ENCODE measurements at places on chromosomes 2 and 18. TPM values are rescaled to one million over a fixed set of nuclear protein-coding genes. Genes with fewer than 3 reads are reported as not detected.

SLC35G4 gene
- not detected for total RNA-seq

MLPH gene
- 111 TPM for total RNA-seq

CYP26B1 gene
- total RNA-seq, result 1.9 TPM

TGFA gene
- total RNA-seq, result 25.8 TPM

- DNase-seq, result no peak
- no peak overlapping the region for H3K27ac ChIP-seq
- H3K27me3 ChIP-seq, result no peaks in the 10 kb centered on the region
- H3K4me1 ChIP-seq, result no peaks in the 10 kb centered on the region
- H3K4me3 ChIP-seq, result no peak overlapping the region
These were observed 1149.1 kb upstream of the NRXN1 start for GRCh38 chr2:52181080-52181479.

DNA sequence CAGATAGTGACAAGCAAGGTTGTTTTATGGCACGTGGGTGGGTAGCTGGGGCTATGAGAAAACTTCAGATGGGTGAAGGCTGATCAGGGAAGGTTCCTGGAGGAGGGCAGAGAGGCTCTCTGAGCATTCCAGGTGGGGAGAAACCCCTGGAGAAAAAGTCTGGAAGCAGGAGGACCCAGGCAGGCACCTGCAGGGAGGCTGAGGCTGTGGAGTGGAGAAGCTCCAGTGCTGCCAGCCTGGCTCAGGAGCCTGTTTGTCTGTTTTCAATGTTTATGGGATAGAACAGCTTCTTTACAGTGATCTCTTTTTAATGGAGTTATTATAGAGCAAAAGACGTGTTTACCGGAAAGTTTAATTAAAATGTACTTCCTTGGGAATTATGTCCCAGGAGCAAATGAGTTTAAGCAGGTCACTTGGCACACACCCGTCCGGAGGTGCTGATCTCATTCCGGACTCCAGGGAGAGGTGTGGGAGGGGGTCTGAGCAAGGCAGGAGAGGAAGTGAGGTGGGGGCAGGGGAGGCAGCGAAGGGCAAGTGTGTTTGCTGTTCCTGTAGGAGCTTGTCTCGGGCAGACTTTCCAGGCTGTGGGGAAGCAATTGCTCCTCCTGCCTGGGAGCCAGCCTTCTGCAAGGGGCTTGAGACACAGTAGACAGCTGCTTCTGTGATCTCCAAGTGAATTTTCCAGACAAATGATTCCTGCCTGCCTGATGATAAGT lies 239.5 kb downstream of the MYCN start:
- no peak for DNase-seq
- no peak overlapping the region for H3K4me3 ChIP-seq
- H3K27ac ChIP-seq, result no peak overlapping the region
- H3K27me3 ChIP-seq, result no peaks in the 10 kb centered on the region

DNA sequence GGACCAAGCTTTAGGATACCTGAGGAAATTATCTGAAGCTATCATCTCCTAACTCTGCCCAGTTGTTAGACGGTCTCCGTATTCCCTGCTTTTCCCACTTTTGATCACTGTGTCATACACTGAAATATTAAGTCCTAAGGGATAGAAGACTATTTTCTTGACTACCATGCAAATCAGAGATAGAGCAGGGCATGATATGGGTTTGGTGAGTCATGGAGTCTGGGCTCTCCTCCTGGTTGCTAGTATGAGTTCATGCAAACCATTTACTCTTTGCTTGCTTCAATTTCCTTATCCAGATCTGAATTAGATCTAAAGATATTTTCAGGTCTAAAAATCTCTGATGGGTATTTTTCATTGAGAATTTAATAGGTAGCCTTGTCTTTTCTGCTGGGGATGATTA lies 55.0 kb downstream of the EHBP1 start:
- no peaks in the 10 kb centered on the region for H3K4me1 ChIP-seq
- DNase-seq, result no peak
- H3K27me3 ChIP-seq, result no peaks in the 10 kb centered on the region
- no peak overlapping the region for H3K4me3 ChIP-seq
- H3K36me3 ChIP-seq, result no peaks in the 10 kb centered on the region

DNA sequence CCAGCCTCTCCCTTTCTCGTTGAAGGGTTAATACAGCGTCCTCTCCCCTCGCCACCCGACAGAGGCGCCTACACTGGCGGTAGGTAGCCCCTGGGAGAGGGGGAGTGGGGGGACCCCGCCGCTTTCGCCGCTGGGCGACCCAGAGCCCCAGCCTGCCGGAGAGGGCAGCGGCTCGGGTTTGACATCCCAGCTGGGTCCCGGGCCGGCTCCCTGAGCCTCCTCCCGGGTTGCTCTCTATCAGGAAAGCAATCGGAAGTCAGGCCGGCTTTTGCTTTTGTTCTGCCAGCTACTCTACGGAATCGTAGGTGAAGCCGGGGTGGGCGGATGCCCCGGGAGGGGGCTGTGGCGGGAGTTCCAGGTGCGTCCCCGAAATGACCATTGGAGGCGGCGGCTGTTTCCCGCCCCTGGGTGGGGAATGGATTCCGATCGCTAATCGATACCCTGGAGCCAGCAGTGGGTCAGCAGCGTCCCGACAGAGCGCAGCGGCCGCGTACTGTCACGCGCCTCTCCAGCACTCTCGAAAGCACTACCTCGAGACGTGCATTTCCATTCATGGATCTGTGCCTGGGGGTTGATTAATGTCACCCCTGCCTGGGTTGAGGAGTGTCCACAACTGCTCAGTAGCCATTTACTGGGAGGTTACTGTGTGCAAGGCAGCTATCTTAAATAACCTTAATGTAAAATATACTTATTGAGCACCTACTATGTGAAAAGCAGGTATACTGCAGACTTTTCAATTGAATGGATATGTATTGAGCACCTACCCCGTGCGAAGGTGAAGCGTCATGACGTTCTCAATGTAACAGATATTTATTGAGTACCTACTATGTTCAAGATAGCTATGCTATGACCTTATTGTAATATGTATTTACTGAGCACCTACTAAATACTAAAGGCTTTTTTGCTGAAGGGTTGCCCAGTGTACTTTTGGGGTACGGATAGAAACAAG lies 1.1 kb downstream of the MAPK4 start:
- no peak for DNase-seq
- peaks cover 44% of the 10 kb centered on the region for H3K27me3 ChIP-seq
- H3K27ac ChIP-seq, result no peak overlapping the region
- peak overlapping the region; percentile 53 for H3K4me3 ChIP-seq
- no peaks in the 10 kb centered on the region for H3K36me3 ChIP-seq

GRCh38 chr18:10329101-10329500 lies 125.3 kb upstream of the APCDD1 start:
- no peaks in the 10 kb centered on the region for H3K4me1 ChIP-seq
- no peak overlapping the region for H3K4me3 ChIP-seq

DNA sequence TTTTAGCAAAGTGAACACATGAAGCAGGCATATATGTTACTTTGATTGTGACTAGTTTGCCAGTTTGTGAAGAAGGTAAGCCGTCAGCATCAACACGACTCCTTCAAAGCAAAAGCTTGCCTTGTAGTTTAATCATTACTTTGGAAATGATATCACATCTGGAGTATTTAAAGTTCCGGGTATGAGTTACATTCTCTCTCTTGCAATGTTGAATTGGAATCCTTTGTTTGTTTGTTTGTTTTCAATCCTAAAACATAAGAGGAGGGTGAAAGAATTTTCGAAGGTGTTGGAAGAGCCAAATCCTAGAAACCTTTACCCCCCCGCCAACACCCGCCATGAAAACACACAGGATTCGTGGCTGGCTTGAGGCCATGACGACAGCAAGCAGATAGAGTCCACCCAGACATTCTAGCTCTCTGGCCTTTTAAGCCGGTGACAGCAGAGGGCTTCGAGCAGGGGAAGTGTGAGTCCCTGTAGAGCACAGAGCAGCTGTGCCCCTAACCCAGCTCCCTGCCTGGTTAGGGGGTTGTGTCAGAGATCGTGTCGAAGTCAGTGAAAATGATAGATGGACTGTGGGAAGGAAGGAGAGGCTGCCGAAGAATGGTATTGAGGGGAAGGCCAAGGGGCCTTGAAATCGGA lies 103.8 kb upstream of the SMIM21 start:
- H3K27me3 ChIP-seq, result no peaks in the 10 kb centered on the region
- no peak for DNase-seq
- no peaks in the 10 kb centered on the region for H3K36me3 ChIP-seq
- H3K4me1 ChIP-seq, result no peaks in the 10 kb centered on the region
- H3K27ac ChIP-seq, result no peak overlapping the region
- H3K4me3 ChIP-seq, result no peak overlapping the region

DNA sequence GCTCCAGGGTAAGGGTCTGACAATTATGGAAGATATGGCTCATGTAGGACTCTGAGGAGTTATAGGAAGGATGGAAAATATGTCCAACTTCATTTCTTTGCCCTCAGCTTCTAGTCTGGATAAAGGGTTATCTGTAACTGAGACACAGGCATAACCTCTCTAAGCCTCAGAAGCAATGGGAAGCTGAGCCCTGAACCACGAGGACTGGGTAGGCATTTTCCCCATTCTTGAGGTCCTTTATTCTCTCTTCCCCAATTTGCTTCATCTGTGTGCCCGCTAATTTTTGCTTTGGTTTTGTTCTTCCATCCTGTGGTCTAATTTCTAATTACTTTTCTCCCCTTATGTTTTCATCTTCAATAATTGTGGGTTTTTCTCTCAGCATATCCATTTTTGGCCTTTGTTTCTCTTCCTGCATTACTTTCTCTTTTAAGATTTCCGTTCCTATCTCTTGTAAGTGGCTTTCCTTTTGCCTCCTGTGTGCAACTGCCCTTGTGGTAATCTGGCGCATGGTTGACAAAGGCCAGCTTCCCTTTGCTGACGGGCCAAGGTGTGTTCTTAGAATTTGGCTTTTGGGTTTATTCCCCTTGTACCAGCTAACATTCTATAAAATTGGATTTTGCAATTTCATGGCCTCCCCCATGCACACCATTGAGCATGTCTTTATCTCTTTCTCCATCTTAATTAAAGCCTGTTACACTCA lies 343.8 kb downstream of the TXNL1 start:
- DNase-seq, result no peak
- H3K27ac ChIP-seq, result no peak overlapping the region
- H3K4me3 ChIP-seq, result no peak overlapping the region
- no peaks in the 10 kb centered on the region for H3K36me3 ChIP-seq
- H3K27me3 ChIP-seq, result no peaks in the 10 kb centered on the region

DNA sequence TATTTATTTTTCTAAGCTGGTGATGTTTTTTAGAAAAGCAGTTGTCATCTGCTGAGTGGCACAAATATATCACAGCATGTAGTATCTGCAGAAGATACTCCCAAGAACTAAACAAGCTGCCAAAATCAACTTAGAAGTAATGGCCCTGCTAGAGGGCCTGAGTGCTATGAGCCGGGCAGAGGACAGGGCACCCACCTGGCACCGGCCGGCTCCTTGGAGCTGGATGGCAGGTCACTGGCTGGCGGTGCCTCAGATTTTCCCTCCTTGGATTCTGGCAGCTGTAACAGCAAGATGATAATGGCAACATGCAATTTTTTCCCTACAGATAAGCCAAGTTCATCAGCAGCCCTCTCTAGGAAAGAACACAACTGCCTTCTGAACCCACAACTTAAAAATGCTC lies 79.7 kb downstream of the EMILIN2 start:
- H3K27ac ChIP-seq, result no peak overlapping the region
- H3K4me3 ChIP-seq, result no peak overlapping the region
- no peaks in the 10 kb centered on the region for H3K27me3 ChIP-seq
- peaks cover 29% of the 10 kb centered on the region for H3K36me3 ChIP-seq

- no peaks in the 10 kb centered on the region for H3K4me1 ChIP-seq
- no peak overlapping the region for H3K27ac ChIP-seq
- no peaks in the 10 kb centered on the region for H3K27me3 ChIP-seq
- no peak for DNase-seq
- no peak overlapping the region for H3K4me3 ChIP-seq
These were observed 46.9 kb upstream of the UBXN4 start for GRCh38 chr2:135694711-135695110.

DNA sequence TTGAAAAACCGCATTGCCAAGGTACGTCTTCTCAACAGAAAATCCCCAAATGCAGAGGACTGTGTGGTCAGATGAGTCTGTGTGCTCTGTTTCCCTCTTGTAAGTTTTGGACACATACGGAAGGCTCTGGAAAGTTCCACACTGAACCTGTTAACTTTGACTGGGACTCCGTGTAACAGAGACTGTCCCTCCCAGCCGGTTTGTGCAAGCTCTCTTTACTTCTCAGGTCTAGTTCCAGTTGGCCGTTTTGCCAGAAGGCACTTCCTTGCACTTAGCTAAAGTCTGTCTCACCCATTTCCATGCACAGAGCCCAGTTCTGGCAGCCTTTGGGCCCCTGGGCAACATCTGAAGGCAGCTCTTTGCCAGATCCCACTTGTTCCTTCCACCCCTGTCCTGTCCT lies 22.0 kb downstream of the EFHD1 start:
- H3K4me1 ChIP-seq, result no peaks in the 10 kb centered on the region
- no peaks in the 10 kb centered on the region for H3K36me3 ChIP-seq
- no peak for DNase-seq

DNA sequence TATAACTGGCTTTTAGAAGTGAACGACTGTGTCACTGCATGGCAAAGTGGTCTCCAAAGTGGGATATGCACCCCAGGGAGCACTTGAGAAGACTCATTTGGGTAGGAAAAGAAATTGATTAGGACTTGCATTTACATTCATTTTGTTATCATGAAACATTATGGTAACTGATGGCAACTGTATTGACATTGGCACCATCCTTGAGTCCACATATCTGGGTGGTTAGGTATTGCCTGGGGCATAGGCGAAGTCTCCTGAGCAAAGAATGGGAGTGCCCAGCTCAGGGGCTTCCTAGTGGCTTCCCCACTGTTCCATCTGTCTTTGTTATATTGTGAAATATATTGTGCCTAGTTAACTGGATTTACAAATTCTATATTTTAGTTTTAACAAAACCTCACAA lies 29.2 kb downstream of the SPATS2L start:
- peak; percentile 27 for DNase-seq
- no peak overlapping the region for H3K27ac ChIP-seq
- H3K36me3 ChIP-seq, result no peaks in the 10 kb centered on the region
- no peaks in the 10 kb centered on the region for H3K4me1 ChIP-seq

All from colonic mucosa (tissue), 4 donors.